ENCODE measurements at places on chromosomes 16 and 17.

- DNase-seq: no peak
Measured at GRCh38 chr17:34465789-34466188, 102.8 kb upstream of the CCL1 start.

DNA sequence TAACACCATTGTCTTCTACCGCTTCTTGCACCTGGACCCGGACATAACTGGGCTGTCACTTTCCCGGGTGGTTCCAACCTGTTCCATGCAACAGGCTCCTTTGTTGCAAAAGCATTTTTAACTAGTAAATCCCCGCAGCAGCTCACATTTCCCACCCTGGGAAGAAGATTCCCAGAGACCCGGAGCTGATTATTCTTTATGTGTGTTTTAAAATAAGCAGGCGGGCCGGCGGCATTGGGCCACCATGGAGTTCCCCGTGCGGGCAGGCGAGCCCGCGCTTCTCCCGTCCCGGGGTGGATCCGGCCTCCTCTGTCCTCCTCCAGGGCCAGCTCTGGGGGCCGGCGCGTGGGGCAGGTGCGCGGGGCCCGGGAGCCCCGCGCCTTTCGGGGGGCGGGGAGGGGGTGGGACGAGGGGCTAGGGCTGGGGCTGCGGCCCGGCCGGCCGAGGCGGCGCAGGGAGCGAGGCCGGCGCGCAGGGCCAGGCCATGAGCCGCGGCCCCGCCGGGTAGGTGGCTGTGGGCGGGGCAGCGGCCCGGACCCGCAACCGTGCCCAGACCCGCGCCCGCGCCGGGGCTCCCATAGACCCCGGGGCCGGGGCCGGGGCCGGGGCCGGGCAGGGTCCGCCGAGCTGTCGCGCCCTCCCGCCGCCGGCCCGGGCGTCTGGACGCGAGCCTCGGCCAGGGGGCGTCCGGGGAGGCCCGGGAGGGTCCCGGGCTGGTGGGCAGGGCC, 1.7 kb downstream of the CRAMP1 start:
- peak; percentile 93 for DNase-seq

- no peak for DNase-seq
Measured at GRCh38 chr16:68826652-68827051, 16.7 kb upstream of the TANGO6 start.

GRCh38 chr16:31072540-31073141, 1.4 kb downstream of the ZNF668 start:
- peak; percentile 96 for DNase-seq

DNA sequence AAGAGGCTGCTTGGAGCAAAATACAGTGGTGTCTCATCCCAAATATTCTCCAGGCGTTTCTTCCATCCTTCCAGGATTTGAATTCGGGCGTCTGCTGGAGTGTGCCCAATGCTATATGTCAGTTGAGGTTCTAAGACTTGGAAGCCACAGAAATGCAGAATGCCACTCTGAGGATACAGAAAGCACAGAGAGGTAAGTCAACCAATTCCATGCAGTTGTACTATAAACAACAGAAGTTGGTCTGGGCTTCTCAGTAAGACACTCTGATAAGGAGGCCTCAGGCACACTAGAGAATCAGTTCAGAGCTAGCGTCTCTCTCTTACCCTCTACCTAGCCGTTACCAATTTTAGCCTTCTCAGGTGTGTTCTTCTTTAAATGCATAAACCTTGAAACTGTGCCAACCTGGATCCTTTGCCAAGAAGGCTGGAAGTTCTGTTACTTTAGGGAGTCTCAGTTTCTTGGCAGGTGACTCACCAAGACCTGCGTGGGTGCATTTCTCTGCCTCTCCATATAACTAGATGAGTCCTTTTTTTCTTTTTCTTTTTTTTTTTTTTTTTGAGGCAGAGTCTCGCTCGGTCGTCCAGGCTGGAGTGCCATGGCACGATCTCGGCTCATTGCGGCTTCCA, 15.1 kb downstream of the NQO1 start:
- DNase-seq: peak; percentile 92

- DNase-seq: peak; percentile 99
Measured at GRCh38 chr17:7351665-7352502, at the start of gene KCTD11. KCTD11 (plus strand) TSS chr17:7352162.

DNA sequence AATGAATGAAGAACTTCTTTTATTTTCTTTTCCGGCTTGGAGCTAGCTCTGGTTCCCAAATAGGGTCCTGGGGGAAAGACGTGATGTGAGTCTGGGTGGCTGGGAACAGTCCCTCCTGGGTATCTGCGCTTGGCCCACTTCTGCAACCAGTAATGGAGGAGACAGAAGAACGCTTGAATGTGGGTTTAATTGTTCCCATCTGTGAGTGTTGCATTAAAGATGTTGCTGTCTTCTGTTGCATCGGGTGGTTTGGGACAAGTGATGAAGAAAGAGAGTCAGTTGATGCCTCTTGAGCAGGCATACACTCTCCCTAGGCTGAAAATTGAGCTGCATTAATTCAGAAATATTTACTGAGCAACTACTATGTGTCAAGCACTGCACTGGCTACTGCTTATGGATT, 511.1 kb downstream of the CDH13 start:
- DNase-seq: no peak

GRCh38 chr17:49557312-49558024, 18.2 kb upstream of the NXPH3 start:
- peak; percentile 52 for DNase-seq

DNA sequence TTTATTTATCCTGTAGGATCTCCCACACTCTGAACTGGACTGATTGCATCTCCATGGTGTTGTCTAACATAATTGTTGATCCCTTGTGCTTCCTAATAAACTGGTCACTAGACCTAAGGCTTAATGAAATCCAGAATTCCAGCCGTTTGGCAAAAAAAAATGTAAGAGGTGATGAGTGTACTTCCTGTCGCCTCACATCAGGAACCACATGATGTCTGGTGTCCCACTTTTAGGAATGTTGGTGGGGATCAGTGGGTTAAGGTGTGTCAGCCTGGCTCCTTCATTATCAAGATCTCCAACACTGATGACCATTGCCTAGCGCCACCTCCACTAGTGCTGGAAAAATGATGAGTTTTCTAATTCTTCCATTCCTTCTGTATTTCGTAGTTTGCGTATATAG, 18.6 kb upstream of the LONP2 start:
- DNase-seq: no peak

DNA sequence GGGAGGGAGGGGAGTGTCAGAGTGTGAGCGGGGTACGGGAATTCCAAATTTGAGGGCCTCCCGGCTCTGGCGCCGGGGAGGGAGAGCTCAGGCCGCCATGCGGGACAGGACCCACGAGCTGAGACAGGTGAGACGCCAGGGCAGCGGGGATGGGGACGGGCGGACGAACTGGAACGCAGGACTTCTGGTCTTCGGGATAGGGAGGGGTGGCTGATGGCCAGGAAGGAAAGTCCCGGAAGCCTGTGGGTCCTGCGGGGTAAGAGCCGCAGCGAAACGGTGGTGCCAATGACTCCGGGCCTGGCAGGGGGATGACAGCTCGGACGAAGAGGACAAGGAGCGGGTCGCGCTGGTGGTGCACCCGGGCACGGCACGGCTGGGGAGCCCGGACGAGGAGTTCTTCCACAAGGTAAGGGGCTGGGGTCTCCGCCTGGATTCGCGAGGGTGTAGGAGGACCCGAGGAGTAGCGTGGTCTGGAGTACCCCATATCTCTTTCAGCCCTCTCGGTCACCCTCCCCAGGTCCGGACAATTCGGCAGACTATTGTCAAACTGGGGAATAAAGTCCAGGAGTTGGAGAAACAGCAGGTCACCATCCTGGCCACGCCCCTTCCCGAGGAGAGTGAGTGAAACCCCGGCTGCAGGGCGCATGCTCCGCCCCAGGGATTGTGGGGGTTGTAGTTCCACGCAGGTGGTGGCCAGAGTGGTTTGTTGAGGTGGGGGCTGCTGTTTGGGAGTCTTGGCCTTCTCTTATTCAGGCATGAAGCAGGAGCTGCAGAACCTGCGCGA, 543 bp downstream of the STX4 start:
- DNase-seq: peak; percentile 99

- peak; percentile 72 for DNase-seq
Measured at GRCh38 chr16:50591800-50592771, 43.9 kb downstream of the NKD1 start.

DNA sequence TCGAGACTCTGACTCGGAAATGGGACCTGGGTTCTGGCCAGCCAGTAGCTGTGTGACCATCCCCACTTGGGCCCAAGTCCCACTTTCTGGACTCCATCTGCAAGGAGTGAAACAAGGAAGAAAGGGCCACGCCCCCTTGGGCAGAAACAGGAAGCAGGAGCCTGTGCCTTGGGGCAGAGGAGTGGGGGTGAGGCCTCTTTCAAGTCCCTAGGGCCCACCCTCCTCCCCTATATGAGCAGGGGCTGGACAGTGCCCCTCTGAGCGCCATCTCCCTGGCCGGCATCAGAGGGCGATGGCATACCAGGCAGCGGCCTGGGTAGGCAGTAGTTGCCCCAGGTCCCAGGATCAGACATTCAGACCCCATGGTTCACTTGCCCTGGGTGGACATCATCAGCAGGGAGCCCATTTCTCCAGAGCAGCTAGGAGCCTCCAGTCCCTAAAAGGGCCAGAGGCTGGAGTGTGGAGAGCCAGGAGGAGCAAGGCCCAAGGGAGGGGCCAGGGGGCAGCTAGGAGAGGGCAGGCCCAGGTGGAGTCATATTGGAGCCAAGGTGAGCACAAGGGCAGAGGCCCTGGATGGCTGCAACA, 7.1 kb downstream of the BCAR1 start:
- DNase-seq: peak; percentile 94

DNA sequence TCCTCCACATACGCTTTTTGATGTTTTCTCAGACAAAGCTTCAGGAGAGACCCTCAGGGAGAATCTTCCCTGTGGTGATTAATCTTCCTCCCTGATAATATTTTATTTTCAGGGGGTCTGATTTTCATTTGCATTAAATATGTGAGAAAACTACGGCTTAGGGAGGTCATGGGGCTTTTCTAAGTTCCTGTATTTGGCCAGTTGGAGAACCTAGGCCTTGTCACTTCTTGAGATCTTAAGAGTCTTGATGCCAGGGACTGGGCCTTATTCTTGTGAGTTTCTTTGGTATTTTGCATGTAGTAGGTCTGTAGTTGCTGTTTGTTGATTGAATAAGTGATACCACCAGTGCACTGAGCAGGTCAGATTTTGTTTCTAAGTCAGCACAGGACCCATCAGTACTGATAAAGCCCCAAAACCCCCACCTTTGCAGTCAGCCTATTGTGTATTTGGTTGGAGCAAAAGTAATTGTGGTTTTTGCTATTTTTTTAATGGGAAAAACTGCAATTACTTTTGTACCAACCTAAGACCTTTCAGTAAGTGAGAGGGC, 130.1 kb downstream of the PRKCA start:
- DNase-seq: no peak

DNA sequence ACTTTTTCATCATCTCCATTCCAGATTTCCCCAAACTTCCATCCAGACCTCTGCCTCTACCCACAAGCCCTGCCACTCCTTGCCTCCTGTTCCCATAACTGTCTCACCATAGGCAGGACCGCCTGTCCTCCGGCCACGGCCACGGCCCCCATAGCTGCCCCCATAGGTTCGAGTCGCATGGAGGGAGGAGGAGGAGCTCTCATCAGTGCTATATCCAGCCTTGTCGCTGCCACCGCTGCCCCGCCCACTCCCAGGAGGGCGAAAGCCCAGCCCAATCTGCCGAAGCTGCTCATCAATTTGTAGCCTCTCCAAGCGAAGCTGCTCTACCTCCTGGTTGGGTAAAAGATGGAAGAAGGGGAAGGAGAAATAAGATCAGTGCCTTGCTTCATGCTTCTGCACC, 3.4 kb upstream of the SOX15 start:
- no peak for DNase-seq

DNA sequence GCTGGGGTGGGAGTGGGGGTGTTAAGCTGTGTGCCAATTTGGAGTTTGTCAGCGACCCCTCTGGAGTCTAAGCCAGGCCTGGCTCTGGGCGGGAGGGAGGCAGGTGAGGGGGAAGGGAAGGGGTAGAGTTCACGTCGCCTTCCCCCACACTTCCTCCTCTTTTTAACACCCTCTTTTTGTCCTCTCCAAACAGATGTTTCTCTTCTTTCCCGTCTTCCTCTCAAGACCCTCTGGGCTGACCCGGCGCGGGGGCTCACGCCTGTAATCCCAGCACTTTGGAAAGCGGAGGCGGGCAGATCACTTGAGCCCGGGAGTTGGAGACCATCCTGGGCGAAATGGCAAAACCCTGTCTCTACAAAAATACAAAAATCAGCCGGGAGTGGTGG, 3.3 kb downstream of the HOXB1 start:
- no peak for DNase-seq

GRCh38 chr17:49513044-49513395, 17.9 kb downstream of the NGFR start:
- peak; percentile 67 for DNase-seq

DNA sequence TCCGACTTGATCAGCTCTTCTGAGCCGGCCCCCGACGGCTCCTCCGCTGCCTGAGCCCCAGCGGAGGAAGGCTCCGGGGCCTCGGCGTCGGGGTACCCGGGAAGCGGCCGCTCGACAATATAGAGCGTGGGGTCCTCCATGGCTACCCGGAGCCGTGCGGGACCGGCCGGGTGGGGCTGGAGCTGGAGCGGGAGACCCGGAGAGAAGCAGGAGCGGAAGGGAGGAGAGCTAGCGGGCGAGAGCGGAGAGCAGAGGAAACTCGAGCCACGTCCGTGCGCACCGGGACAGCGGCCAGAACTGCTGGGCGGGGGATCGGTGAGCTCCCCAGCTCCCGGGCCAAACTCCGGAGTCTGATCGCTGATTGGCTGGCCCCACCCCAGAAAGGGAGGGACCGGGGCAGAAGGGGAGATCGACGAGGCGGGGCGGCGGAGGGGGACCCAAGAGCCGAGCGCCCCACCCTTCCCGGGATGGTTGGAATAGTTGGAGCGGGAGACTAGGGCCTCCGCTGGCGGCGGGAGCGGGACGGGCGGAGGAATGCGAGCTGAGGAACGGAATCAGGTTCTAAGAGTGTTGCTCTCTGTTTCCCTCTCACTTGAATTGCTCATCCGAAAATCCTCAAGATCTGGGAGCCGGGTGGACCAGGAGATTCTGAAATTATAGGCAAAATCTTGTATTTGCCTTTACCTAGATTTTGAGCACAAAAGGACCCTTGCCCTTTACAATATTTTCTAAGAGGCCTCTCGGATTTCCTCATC, at the start of gene CAVIN1:
Gene CAVIN1, minus strand, starts transcription at position 299 of the 755 bp plus-strand sequence. Its CDS starts 159 bp downstream, at position 140.
- DNase-seq: peak; percentile 100
